ENCODE measurements at places on chromosomes 1 and 21. TPM values are rescaled to one million over a fixed set of nuclear protein-coding genes. Genes with fewer than 3 reads are reported as not detected.

DNA sequence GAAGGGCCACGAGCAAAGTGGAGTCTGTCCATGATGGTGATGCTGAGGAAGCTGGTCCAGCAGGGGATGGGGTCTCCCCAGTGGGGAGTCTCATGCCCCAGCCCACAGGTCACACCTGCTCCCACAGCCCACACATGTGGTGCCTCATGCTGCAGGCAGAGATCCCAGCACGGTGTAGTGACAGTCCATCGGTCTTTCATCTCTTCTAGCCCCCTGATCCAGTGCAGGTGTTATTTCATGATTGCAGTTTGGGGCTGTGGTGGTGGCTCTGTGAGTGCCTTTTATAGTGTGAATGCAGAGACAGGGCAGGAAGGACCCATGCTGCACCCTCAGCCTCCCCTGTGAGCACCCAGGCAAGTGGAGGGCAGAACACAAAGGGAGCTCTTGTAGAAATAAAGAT lies 45.0 kb downstream of the UBASH3A start:
- no peak for DNase-seq

The CTH gene
- polyA plus RNA-seq: 14.1 TPM

DNA sequence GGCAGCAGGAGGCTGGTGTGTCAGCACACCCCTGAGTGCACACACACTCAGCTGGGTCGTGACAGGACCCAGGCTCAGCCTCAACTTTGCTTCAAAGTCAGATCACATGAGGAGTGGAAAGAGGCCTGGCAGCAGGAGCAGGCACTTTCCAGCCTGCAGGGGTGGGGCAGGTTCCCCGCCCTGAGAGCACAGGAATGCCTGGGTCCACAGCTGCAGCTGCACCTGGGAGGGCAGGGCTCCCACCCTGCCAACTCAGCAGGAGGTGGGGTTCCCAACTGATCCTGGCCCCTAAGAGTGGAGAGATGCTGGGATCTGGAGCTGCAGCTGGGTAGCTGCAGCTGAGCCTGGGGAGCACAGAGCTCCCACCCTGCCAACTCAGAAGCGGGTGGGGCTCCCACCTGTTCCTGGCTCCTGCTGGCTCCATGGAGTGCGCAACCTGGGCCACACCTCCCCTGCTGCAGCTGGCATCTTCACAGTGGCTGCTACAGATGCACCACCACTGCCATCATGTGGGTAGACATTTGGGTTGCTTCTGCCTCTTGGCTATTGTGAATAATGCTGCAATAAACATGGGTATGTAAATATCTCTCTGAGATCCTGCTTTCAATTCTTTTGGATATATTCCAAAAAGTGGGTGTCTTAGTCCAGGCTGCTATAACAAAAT lies 415.4 kb downstream of the TTLL7 start:
- DNase-seq: no peak

The TFF2 gene
- polyA plus RNA-seq: not detected
